Smooth muscle cell of the brain vasculature (primary cell): ENCODE measurements at places on chromosomes 13 and 19.

GRCh38 chr19:29823581-29824330 lies 12.0 kb downstream of the CCNE1 start:
- DNase-seq = no peak

DNA sequence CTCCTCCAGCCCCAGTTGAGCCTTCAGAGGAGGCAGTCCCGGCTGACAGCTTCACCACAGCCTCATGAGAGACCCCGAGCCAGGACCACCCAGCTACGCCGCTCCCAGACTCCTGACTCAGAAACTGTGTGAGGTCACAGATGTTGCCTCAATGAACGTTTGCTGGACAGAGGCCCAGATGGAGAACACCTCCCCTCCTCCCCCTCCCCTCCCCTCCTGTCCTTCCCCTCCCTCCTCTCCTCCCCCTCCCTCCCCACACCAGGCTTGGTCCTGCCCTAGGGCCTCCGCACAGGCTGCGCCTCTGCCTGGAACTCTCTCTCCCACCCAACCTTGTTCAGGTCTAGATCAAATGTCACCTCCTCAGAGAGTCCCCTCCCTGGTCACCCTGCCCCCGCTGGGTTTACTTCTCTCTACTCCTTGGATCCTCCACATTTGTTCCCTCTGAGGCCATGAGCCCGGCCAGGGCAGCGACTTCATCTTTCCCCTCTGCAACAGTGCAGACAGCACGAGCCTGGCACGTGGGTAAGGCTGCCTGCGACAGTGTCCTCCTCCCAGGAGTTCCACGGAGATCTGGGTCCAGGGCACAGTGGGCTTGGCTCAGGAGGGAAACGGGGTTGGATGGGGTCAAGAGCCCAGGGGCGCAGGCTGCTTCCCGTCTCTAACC lies 17.4 kb downstream of the PIP5K1C start:
- no peak for DNase-seq

- DNase-seq = no peak
Observed at GRCh38 chr19:37243206-37243632, 25.2 kb downstream of the ZNF383 start.

DNA sequence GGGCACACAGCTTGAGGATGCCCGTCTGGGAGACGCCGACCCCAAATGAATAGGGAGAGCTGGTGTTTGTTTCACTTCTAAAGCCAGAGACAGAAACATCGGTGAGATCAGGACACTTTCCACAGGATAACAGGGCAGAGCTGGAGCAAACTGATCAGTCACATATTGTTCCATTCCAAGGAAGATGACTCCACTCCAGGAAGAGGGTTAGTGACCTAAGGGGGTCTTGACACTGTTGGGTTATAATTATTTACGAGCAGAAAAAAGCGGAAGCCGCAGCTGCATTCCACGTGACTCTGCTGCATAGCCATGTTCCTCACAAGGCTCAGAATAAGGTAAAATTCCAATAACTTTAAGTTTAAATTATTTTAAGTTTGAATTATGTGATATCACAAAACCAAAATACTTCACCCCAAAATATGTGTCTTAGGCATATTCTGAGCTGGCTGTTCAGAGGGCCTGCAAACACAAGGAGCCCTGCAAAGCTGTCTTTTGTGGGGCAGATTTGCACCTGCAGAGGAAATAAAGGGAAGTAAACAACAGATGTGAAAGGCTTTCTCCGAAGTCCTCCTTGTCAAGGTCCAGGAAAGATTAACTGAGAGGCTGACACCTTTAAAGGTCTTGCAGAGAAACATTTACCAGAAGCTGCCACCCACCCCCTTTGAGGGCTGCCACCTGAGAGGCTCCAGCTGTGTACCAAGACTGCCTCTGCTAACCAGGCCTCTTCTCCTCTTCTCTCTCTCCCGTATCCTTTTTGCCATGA lies 819.2 kb downstream of the UQCRFS1 start:
- DNase-seq = no peak

DNA sequence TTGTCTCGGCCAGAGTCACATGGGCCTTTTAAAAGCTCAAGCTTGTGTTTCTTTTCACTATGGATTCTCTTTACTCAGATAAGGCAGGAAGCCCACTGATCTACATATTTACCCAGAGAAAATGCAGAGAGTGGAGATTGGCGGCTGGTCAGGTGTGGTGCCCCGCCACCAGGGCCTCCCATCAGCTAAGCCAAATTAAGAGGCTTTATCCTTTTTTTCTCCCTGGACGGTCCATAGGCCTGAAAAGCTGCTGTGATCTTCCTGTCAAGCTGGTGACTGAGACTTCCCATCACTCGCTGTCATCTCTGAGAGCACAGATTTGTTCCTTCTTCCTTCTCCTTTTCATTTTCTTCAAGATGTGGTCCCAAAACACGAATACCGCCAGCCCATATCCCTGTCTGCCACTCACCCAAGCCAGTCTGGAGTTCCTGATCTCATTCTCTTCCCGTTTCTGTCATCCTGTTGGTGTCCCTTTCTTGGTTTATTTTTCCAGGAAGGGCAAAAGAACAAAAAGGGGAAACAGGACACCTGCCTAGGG lies 1.9 kb downstream of the SAFB start:
- no peak for DNase-seq

DNA sequence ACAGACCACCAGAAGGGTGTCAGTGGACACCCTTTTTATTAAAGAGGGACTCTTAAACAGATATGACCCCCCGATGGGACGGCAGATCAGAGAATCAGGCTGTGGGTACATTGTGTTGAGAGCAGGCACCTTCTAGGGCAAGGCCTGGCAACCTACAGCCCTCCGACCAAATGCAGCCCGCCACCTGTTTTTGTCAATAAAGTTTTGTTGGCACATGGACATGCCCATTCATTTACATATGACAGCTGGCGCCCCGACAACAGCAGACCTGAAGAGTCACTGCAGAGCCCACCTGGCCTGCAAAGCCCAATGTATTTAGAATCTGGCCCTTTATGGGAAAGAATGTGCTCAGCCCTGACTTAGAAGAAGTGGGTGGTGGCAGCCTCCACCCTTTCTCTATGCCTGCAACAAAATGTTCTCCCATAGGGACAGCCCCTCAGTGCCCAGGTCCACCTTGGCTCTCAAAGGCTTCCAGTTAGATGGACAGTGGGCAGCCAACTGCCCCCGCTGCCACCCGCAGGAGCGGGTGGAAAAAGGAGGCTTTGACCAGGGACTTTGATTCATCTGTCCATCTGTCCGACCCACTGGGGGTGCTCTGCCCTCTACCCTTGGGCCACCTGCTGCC lies 184.9 kb downstream of the PTPRS start:
- DNase-seq = no peak

DNA sequence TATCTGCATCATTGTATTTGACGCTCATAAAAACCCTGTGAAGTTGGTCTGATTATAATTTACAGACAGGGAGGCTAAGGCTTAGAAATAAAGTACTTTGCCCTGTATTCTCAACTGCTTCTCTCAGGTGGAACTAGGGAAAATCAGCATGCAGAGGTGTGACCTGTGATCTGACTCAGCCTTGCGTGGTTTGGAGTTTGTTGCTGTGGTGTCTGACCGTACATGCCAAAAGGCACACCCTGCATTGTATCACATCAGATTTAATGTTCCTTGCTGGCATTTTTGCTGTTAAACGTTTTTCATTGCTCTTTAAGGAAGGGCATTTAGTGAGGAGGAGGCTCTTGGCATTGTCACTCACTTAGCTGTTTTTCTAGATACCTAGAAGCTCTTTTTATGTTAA lies 58.8 kb upstream of the C1QTNF9B start:
- DNase-seq = no peak

GRCh38 chr13:27927444-27928352 lies 7.9 kb downstream of the PDX1 start:
- DNase-seq = no peak

DNA sequence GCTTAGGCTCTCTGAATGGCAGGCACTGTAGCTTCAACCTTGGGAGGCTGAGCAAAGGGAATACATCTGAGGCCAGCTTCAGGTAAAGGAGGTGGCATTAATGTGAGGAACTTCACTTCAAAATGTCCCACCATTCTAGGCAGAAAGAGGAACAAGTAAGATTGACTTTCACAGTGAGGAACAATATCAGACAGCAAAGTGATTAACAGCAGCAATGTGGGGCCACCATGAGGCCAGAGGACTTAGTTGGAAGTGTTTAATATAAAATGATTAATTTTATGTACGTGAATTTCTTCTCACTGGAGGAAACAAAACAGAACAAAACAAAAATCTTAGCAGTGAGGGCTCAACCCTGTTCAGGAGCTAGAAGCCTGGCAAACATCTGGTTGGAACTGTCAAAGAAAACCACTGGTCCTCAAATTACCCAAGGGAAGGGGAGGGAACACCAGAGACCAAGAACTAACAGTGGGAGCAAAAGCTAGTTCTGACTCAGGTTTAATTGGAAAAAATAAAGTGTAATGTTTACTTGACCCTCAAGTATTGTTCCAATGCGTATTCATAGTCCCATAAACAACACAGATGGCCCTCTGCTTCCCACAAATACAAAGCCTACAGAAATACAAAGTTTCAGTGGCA lies 43.9 kb upstream of the FRY start:
- DNase-seq = no peak
